ENCODE measurements at places on chromosomes 6 and 20.

DNA sequence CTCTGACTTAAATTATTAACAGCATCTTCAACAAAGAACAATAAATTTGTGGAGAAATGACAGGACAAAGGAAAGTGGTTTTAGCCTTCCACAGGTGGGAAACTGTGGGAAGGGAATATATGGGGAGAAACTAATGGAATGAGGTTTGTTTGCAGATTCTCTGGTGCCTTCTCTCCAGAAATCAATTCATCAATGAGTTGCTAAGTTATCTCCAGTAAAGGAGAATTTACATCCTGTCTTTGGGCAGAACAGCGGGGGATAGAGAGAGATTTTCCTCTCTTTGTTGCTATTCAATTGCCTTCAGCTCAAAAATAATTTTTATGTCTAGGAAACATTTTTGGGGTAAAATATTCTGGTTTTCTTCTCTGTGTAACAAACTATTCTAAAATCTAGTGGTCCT, 36.9 kb upstream of the LCA5 start:
- no peak for DNase-seq

DNA sequence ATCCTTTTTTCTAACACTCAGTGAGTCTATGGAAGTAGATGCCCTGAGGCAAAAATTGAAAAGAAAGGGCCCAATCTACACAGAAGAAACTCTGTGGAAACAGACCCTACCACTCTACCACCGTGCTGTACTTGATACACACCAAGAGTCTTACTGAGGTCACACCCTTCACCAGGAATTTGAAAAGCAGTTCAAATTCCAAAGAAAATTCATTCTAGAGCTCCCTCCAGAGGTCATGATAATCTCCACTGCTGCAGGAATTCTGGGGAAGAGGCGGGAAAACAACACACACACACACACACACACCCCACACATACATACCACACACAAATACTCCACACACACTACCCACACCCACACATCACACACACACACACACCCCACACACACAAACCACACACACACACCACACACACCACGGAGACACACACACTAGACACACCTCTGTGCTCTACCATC, 336.8 kb downstream of the HDGFL1 start:
- DNase-seq = no peak

GRCh38 chr6:135347887-135348286, 149.7 kb downstream of the AHI1 start:
- no peak for DNase-seq

- no peak for DNase-seq
Measured at GRCh38 chr6:28353981-28354676, 4.4 kb downstream of the ZKSCAN3 start.

DNA sequence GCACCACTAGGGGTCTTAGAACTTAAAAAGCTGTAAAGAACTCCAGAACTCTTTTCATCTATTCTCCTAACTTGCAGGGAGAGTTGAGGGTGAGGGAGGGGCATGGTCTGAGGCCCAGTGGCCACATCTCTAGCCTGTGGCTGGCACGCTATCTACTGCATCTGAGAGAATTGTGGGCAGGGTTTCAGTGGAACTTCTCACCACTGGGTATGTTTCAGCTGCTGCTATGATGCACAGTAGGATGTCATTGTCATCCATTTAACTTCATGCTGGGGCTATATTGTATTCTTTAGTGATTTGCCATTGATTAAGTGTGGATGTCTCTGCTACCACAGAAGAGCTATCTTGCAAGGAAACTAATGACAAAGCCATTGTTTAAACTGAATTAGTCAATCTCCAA, 4.5 kb downstream of the TMEM14A start:
- no peak for DNase-seq

DNA sequence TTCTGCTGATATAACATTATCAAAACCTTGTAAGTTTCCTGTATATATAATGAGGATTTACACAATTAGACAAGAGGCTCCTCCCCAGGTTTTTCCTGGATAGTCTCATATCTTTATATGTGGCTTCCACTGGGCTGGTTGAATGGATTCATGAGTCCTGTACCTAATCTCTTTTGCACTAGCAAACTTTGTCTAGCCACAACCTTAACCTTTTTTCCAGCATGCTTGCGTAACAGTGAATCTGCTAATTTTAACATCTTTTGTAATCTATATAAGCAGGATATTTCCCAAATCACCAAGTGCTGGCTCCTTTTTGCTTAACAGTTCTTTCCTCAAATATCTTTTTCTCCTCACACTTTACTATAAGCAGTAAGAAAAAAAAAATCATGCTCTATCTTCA, 153.6 kb downstream of the COL21A1 start:
- no peak for DNase-seq

- DNase-seq = peak; percentile 68
Measured at GRCh38 chr20:25050501-25051350, 7.2 kb downstream of the ACSS1 start.

DNA sequence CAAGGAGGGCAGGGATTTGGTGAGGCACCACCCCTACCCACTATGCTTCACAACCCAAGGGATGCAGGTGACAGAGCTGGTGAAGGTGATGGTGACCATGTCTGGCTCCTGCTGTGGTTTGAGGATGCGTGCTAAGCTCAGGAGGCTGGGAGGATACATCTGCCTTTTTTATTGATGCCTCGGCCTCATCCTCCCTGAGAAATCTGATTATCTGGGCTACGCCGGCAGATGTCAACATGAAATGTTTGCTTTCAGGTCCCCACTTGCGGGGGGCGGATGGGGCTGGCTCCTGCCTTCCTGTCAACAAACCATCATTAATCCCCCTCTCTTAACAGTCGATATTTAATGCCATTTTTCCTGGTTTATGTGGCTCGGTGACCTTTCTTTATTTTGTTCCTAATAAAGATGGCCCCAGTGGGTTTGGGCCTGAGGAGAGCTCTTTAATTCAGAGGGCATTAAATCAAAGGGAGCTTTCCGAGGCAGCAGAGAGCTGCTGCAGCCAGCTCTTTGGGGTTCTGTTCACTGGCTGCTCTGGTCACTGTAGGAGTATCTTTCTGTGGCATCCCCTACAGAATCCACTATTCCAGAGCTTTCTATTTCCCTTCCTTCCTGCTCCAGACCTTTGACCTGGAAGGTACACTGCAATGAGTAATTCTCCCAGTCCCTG, 33.5 kb upstream of the LRFN2 start:
- no peak for DNase-seq

DNA sequence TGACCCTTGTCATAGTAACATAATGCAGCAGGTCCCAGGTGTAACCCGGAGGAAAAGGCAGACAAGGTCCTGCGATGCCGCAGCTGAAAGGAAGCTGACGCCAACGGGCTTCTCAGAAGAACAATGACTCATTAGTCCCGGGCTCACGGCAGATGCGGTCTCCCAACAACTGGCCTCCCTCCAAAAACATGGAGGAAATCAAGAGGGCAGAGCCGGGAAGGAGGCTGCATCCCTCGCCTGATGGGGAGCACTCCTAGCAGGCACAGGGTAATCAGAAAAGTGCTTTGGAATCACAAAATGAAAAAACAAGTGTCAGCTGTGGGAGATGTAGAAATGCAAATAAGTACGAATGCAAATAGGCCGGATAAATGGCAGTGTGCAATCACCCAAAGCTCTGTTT, 165.2 kb upstream of the AGPAT4 start:
- no peak for DNase-seq

DNA sequence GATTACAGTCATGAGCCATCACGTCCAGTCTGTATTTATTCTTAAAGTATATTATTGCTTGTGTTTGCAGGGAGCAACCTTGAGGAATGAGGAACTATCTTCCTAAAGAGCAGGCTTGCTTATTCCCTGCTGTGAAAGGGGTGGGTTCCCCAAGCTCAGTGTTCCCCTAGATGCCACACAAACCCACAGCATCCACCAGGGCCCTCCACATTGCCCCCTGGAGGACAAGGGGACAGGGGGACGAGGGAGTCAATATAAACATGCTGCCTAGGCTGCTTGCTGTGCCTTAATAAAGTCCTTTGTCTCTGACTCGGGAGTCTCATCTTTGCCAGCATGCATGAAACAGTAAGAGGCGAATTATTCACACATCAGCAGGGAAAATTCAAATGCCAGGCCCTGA, 8.0 kb upstream of the IDH3B start:
- DNase-seq = peak; percentile 9

DNA sequence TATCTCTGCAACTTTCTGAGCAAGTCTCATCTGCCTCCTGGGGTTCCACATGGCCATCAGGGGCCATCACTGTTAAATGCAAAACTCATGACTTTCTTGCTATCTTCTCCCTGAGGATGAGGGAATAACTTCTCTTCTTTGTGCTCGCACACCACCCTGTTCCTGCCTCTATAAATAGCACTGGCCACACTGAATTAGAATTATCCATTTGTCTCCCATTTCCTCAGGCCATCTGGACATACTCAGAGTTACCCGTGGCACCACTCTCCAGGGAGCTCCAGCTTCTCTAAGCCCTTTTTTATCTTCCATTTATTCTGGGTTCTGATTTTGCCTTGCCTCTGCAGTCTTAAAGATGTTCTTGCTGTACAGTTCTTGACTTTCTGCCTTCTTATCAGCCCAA, 72.8 kb upstream of the ECI2 start:
- DNase-seq = no peak

GRCh38 chr6:49406250-49406970, 56.6 kb downstream of the MMUT start:
- DNase-seq = no peak

- DNase-seq = no peak
Measured at GRCh38 chr6:127343809-127344659, 625 bp upstream of the ECHDC1 start.

DNA sequence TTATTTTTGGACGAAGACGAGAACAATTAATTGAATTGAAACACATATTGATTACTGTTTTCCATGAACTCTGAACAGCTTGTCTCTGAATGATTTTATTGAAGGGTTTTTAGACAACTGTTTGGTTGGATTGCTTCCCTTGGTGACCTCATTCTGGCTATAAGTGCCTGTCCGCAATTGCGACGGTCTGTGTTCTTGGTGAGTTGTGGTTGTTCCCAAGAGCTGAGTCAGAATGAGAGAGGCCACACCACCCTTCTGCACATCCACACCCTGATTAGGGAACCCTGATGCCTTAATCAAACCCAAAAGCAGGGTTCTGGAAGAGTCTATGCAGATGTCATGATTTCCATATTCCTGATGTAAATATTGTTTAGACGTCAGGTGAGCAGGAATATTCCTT, 747.0 kb downstream of the PTPRT start:
- no peak for DNase-seq

DNA sequence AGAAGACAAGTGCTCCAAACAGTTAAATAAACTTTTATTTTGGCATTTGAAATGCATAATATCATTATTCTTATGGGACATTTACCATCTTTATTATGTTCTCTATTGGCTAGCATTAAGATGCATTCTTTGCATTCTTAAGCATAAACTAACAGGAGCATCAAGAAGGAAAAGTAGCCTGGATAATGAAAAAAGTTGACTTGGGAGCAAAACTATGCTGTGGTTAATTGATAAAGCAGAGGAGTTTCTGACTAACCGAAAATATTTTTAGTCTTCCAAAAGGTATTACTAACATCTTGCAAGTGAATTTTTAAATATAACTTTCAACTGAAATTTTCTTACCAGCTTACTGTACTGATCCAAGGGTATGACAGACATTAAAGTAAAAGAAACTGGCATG, 140.3 kb downstream of the FLRT3 start:
- no peak for DNase-seq
